Endothelial cell of umbilical vein (primary cell): ENCODE measurements at places on chromosomes 4 and X. TPM values are rescaled to one million over a fixed set of nuclear protein-coding genes. Genes with fewer than 3 reads are reported as not detected.

SPANXD gene
- not detected in 2 replicates for total RNA-seq

LNX1 gene
- total RNA-seq, result 1.3 and 1.9 TPM in 2 replicates

SCML2 gene
- 0.69 and 2.7 TPM in 2 replicates for total RNA-seq

DOCK11 gene
- 0.58 and 0.86 TPM in 2 replicates for total RNA-seq

FGF2 gene
- total RNA-seq, result 16.3 and 23.9 TPM in 2 replicates

HSD17B13 gene
- total RNA-seq, result not detected in 2 replicates

RHOXF2 gene
- not detected in 2 replicates for total RNA-seq

RHOH gene
- total RNA-seq, result 0.30 TPM in 1 of 2 replicates, not detected in the other

SNCA gene
- 116 and 124 TPM in 2 replicates for total RNA-seq

OTUD5 gene
- total RNA-seq, result 41.0 and 44.3 TPM in 2 replicates
